ENCODE measurements at places on chromosomes 4 and X. TPM values are rescaled to one million over a fixed set of nuclear protein-coding genes. Genes with fewer than 3 reads are reported as not detected.

GRCh38 chr4:13584481-13584880, 40.2 kb upstream of the NKX3-2 start:
- DNase-seq = peak; percentile 40

DNA sequence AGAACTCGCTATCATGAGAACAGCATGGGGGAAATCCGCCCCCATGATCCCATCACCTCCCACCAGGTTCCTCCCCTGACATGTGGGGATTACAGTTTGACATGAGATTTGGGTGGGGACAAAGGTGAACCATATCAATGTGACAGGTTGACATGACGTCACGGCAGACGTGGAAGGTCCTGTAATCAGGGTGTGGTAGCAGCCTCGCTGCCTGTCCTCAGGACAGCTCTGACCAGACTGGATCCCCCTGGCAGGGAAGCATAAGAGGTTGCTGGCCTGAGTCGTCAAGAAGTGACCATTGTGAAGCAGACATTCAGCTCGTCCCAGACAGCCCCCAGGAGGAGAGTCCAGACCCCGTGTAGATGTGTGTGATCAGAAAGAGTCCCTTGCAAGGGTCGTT, 104.6 kb downstream of the TNIP2 start:
- DNase-seq = no peak

DNA sequence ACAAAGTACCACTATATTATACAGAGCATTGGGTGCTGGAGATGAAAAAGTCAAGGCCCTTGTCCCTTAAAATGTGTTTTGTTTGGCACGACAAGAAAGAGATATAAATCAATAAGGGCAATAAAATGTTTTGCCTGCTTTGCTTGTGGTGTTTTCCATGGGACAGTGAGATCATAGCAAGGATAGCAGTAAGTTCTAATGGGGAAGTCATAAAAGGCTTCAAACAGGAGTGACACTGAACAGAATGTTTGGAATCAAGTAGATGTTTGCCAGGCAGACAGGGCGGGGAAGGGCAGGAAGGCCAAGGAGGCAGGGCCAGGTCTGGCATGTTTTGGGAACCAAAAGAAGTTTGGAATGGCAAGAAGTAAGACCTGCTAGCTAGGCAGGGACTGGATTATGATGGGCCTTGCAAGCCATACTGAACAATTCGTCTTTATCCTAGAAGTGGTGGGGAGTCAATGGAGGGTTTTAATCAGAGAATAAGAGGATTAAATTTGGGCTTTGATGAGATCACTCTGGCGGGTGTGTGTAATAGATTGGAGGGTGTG, 16.4 kb downstream of the FGF2 start:
- no peak for DNase-seq

DNA sequence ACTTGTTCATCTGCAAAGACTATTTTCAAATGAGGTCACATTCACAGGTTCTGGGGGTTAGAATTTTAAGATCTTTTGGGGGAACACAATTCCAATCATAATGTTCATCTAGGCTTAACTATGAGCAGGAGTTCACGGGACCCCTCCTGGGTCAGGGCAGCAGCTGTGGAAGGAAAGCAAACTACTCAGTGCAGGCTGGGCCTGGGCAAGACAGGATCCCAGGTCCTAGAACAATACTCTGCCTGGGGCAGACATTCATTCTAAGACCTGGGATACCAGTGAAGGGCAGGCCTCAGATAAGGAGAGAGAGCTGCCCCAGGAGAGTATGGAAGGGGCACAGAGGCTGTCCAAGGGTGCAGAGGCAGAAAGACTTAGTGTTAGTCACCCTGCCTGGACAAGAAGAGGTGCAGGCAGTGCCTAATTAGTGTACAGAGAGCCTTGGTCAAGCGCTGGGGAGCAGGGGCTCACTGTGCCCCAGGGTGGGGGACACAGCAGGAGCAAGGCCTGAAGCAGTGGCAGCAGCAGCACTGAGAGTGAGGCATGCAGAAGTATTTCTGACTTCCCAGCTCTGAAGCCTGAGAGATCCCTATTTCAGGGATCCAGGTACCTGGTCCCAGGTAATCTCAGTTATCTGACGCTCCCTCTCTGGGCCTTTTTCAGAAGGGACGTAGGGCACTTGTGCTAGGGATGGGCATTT, 123.0 kb upstream of the MAMLD1 start:
- no peak for DNase-seq

DNA sequence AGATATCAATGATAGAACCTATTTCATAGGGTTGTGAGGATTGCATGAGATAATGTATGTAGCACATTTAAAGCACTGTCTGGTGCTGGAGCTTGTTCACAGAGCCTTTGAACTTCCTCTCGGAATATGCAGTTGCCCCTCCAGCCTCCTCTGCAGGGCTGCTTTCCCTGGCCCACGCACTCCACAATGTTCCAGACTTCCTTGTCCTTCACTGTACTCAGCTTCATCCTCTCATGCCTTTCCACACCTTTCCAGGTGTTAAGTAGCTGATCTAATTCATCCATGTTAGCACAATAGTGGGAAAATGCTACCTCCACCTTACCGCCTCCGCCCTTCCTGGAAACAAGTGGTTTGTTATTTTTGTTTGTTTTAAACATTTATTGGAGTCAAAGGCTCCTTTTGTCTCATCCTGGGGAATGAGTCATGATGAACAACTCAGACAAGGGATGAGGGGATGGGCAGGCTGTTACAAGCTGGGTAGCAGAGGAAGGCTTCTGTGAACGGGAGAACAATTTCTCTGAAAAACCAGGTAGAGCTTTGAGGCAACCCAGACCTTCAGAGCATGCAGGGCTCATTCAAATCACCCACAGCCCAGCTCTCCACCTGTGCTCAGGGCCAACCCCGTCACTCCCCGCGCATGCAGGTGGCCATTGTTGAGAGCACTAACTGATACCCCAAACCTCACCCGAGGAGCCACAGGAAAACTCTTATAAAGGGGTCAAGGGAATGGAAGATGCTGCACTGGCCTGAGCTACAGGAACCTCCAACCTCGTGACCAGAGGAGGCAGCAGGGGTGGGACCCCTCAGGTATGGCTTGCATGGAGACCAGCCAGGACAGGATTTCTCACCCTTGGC, 84.9 kb upstream of the TBL1X start:
- no peak for DNase-seq

DNA sequence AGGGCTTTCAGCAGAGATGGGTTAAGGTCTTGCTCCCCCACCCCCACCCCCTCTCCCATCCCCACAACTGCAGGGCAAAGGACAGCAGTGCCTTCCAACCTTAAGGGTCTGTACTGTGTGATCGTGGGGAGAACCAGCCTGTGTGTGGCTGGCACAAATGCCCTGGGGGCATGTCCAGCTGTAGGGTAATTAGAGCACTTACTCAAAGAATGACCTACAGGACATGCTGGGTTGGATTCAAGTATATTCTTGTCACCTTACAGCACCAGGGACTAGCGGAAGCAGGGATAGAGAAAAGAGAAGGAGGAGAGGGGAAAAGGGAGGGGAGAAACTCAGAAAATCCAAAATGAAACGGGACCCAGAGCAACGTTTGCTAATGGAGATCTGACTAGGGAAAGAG, 191.3 kb upstream of the GATB start:
- no peak for DNase-seq

DNA sequence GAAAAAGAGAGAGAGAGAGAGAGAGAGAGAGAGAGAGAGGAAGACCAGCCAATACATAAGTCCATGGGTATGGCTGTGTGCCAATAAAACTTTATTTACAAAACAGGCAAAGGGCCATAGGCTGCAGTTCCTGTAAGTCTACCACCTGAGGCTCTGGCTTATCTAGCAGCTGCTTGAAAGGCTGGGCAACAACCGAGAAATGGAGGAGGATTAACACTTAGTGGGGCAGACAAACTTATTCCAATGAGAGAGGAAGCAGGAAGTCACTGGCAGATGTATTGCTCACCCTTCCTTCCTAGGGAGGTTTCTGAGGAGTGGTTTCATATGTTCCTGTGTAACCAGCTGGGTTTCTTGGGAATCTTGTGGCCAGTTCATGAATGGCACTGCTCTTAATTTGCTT, 4.7 kb upstream of the GPR143 start:
- DNase-seq = peak; percentile 72

DNA sequence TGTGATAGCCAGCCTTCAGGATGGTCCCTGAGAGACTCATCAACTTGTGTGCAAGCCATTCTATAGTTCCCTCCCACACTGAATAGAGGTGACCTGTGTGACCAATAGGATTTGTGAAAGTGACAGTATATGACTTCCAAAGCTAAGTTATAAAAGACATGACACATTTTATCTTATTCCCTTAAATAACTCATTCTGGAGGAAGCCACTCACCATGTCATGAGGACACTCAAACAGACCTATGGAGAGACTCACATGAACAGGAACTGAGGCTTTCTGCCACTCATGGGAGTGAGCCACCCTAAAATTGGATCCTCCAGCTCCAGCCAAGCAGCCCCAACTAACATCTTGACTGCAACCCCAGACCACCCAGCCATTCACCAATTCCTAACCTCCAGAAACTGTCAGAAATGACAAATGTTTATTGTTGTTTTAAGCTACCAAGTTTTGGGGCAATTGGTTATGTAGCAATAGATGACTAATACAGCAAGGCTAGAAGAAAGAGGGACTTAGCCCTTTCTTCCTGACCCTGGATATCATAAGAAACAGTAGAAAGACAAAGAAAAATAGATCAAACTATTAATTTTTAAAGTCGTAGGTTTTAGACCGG, 9.0 kb upstream of the CHIC2 start:
- no peak for DNase-seq

DNA sequence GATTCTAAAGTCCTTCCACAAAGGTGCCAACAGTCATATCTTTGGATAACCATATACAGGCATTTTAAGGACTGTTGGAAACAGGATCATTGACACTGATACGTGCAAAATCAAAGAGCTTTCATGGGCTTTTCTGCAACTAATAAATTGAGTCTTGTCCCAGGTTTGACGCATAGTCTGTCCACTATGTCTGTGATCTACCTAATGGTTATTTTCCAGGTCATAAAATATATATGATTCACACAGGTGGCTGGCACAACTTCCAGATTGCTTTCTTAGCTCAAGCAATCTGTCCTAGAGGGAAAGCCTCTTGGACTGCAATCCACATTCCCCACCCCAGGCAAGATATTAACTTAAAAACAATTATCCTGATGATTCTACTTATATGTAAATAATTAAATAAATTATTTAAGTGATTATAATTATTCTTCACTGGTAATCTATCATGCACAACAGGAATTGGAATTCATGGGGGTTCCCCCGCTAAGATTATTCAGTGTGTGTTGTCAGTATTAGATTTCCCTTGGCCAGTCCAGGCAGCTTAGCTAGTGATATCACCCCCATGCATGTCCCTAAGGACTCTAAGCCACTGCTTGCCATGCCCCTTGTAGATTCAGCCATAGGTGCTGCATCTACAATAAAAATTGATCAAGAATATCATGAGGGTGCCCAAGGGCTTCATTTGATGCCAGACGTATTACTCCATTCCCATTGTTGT, 97.8 kb downstream of the TLL1 start:
- no peak for DNase-seq

DNA sequence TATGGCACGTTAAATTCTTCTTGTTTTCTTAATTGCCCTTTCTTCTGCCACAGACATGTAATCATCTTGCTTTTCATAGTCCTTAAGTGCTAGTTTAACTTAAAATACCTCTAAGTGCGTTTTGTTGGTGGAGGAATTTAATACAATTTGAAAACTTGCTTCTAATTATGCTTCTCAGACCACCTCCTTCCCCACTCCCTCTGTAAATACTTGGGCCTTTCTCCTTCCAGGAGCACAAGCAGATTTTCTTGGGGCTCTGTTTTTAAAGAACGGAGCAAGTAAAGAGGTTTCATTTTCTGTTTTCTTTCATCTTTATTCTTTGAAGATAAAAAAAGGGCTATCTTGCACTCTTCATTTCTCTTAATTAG, 559 bp upstream of the PCDH18 start:
- no peak for DNase-seq

- DNase-seq = peak; percentile 78
Observed at GRCh38 chr4:20422398-20422797, 170.7 kb downstream of the SLIT2 start.

- no peak for DNase-seq
Observed at GRCh38 chr4:140702096-140702757, 54.0 kb downstream of the TBC1D9 start.

- no peak for DNase-seq
Observed at GRCh38 chrX:13755254-13755653, 20.7 kb downstream of the OFD1 start.

DNA sequence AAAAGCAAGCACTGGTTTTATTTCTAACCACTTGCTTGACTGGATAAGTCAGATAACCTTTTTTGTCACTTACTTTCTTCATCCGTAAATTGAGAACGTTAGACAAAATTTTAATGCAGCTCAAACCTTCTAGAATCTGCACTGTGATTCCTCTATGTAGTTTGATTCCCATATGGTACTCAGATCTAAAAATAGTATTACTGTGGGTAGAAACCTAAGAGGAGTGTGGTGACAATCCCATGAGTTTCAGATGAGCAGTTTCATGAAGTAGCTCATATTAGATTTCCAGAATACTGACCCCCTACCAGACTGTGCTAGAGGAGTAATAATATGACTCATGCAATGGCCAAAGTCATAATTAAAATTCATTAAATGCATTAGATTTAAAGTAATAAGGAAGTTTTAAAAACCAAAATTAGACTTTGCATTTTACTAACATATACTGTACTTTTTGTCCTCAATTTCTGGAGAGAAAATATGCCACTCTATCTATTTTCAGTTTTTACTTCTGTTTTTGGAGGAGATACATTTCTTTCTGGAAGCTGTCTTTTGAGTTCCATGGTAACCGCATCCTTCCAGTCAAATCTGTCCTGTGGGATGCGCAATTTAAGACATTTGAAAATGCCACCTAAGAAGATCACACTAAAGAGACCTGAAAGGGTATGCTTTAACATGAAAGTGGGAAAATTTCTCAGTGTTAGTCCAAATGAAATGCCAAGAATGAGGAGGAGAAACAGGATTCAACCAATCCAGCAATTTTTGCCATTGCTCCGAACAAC, 64.1 kb upstream of the GPM6A start:
- no peak for DNase-seq

DNA sequence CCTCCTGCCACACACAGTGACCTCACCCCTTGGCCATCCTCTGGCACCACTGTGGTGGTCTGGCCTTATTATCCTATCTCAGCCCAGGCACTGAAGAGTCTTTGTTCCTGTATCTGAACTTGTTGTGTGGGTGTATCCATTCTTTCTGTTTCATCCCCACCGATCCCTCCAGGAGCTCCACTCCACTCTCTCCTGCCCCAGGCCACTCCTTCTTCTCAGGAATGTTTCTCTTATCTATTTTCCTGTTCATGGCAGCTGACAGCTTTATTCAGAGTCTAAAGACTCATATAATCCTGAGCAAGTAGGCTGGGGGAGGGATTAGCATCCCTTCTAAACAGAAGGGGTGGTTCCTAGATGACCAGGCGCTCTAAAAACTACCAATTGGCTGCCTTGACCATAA, 150.0 kb downstream of the ANAPC10 start:
- DNase-seq = no peak

DNA sequence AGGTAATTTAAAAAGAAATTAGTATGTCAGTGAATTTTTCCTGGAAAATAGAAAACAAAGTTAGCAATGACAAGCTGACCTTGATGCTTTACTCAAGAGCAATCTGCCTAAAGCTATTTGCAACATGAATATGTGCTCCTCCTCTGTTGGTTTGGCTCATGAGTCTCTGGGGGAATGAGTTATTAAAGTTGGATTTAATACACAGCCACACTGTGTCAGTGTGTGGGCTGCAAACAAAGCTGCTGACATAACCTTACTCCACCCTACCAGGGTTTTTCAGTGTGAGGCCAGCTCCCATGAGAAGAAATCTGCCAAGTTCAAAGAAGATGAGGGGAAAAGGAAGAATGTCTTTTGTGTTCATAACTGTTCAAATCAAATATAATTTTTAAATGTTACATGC, 280.5 kb downstream of the TLL1 start:
- no peak for DNase-seq

MAGEC2 gene
- not detected for polyA plus RNA-seq

CTAG2 gene
- not detected for polyA plus RNA-seq
